Hematopoietic multipotent progenitor cell treated with erythropoietin and hydrocortisone succinate and interleukin-3 and kit ligand, for 8 days (in vitro differentiated cells): ENCODE measurements at places on chromosomes 6 and 20.

DNA sequence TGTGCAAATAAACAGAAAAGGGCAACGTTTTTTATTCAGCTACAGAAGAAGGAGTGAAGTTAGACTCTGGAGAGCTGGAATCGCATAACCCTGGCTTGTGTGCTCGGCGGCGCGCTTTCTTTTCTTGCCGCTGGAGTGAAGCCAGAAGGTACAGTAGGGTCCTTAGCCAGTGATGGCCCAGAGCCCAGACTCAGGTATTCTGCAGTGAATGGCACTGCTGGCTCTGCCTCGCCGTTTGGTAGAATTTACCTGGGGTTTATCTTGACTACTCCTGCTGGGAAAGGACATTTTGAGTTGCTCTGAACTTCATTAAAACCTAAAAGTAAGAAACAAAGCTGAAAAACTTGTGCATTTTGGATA lies 56.9 kb upstream of the TIAM2 start:
- DNase-seq: no peak

- DNase-seq: no peak
Observed at GRCh38 chr6:56796196-56796532, 153.5 kb upstream of the DST start.

GRCh38 chr20:51668515-51668914 lies 99.7 kb downstream of the ATP9A start:
- DNase-seq: no peak

DNA sequence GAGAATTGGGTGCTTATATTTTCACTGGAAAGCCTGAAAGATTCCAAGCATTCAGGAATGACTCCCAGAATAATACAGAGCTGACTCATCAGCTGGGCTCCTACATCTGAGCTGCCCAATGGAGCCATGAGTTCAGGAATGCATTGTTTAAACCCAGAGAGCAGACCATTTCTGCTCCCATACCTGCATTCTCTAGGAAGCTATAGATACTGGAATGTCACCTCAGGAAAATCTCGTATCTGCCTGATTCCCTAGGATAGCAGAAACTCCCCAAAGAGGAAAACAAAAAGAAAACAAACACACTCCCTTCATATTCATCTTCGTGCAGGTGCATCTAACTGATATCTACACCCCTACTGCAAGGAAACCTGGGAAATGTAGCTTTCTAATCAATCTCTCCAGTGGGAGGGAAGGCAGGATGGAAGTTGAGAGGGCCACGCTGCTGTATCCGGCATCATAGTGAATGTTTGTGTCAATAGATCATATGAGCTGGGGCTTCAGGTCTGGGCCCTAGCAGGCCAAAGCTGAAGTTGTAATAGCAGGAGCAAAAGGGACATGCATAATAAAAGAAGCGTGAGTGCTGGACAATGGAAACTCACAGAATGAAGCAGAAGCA lies 8.2 kb upstream of the SLC2A12 start:
- no peak for DNase-seq
